IgD-negative memory B cell (primary cell): ENCODE measurements at places on chromosomes 3 and 15. TPM values are rescaled to one million over a fixed set of nuclear protein-coding genes. Genes with fewer than 3 reads are reported as not detected.

Gene RAB5A
- 29.7 TPM for polyA plus RNA-seq

Gene WDR49
- not detected for polyA plus RNA-seq

Gene PLXND1
- polyA plus RNA-seq = 3.0 TPM

Gene SLC6A11
- polyA plus RNA-seq = not detected

Gene GOLGA8Q
- polyA plus RNA-seq = 0.23 TPM

Gene ABI3BP
- not detected for polyA plus RNA-seq

Gene IFT57
- polyA plus RNA-seq = 138 TPM

Gene GNB4
- 15.3 TPM for polyA plus RNA-seq

Gene DUOXA1
- not detected for polyA plus RNA-seq

Gene GXYLT2
- polyA plus RNA-seq = not detected

Gene CHRNA5
- 0.95 TPM for polyA plus RNA-seq

Gene PPP1R14D
- polyA plus RNA-seq = 0.56 TPM

Gene ST8SIA2
- polyA plus RNA-seq = not detected

Gene DPH6
- 19.5 TPM for polyA plus RNA-seq

Gene CNTN6
- not detected for polyA plus RNA-seq

Gene SKOR1
- not detected for polyA plus RNA-seq

Gene KNG1
- polyA plus RNA-seq = not detected

Gene PLCH1
- polyA plus RNA-seq = not detected

Gene ZNF80
- not detected for polyA plus RNA-seq

Gene COL7A1
- polyA plus RNA-seq = not detected

Gene LRTM1
- polyA plus RNA-seq = not detected

Gene KBTBD13
- not detected for polyA plus RNA-seq

Gene SLC24A5
- polyA plus RNA-seq = not detected

Gene TMC3
- polyA plus RNA-seq = 0.04 TPM

Gene GOLGA8H
- not detected for polyA plus RNA-seq

Gene MFGE8
- polyA plus RNA-seq = 4.8 TPM

Gene ANKRD34C
- not detected for polyA plus RNA-seq

Gene CATSPER2
- polyA plus RNA-seq = 3.2 TPM

Gene NRROS
- 18.9 TPM for polyA plus RNA-seq

Gene FOXB1
- polyA plus RNA-seq = not detected

Gene TGM5
- not detected for polyA plus RNA-seq

Gene SGO1
- 8.3 TPM for polyA plus RNA-seq

Gene ZPLD1
- not detected for polyA plus RNA-seq

Gene SAMD7
- polyA plus RNA-seq = not detected

Gene P2RY12
- polyA plus RNA-seq = 1.7 TPM

Gene ITIH4
- polyA plus RNA-seq = not detected

Gene SLC2A2
- polyA plus RNA-seq = not detected

Gene TRPM1
- not detected for polyA plus RNA-seq

Gene C3orf20
- not detected for polyA plus RNA-seq

Gene SLITRK3
- polyA plus RNA-seq = not detected

Gene IL17RD
- not detected for polyA plus RNA-seq
